ENCODE measurements at places on chromosomes 5 and 9.

DNA sequence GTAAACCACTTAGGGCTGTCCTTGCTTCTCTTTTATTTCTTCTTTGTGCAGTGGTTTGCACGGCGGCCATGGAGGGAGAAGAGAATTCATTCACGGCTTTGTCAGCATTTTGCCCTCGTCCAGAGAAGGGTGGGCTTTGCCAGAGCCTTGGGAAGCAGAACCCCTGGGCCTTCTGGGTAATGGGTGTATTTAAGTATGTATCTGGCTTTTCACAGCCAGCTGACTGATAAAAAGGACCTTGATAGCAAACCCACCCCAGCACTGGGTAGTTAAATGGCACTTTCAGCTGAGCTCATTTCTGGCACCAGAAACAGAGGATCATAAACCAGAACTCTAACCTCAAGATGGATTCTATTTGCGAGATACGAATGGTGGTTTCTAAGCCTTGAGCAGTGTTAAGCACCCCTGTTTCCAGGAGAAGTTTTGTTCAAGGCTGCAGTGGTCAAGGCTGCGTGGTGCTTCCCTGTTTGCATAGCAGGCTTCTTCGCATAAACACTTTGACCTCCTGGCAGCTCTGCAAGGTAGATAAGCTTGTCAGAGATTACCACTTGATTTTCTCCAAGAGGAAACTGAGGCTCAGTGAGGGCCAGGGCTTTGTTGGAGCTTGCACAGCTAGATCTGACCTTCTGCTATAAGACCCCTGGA lies 441.6 kb upstream of the KLF4 start:
- no peak for DNase-seq

DNA sequence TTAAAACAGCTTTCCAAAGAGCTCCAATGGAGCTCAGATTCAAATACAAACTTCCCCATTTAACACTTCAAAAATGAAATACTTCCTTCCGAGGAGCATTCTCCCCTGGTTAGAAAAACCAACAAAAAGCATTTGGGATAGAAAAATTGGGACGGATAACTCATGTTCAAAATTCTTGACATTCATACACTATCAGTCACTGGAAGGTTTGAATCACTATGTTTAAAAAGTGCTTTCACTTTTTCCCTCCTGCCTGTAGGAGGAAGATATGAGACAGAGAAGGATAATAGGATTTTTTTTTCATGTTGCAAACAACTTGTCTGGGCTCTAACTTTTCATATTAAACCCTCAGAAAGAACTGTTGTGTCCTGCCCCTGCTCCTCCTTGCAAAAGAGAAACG lies 412.0 kb downstream of the ACTL7B start:
- DNase-seq = no peak

GRCh38 chr5:58891086-58891970 lies 308.5 kb downstream of the RAB3C start:
- DNase-seq = peak; percentile 41

- no peak for DNase-seq
Observed at GRCh38 chr5:139795074-139796001, at the start of gene PSD2. PSD2 (plus strand) TSS chr5:139795808; CDS start chr5:139809441, 13,633 bp downstream.

DNA sequence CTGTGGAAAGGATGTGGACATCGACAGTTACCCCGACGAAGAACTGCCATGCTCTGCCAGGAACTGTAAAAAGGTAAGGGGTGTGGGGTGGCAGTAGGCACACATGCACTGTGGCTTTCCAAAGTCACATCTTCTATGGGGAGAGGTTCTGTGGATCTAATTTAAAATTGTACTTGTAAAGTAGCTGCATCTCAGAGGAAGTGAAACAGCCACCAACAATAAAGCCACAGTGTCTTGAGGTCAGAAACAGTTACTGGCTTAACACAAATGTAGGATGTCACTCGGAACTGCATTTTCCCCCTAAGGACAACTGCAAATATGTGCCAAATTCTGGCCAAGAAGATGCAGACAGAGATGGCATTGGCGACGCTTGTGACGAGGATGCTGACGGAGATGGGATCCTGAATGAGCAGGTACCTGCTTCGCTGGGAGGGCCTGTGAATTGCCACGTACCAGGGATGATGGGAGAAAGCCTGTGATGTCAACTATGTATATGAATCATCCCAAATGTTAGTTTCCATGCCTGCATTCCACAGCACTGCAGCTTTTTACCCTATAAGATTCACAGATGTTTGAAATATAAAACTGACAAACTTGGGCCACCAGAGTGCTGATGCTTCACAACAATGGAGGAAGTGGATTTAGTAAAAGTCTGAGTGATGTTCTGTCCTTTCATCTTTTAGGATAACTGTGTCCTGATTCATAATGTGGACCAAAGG lies 35.3 kb downstream of the THBS4 start:
- no peak for DNase-seq

DNA sequence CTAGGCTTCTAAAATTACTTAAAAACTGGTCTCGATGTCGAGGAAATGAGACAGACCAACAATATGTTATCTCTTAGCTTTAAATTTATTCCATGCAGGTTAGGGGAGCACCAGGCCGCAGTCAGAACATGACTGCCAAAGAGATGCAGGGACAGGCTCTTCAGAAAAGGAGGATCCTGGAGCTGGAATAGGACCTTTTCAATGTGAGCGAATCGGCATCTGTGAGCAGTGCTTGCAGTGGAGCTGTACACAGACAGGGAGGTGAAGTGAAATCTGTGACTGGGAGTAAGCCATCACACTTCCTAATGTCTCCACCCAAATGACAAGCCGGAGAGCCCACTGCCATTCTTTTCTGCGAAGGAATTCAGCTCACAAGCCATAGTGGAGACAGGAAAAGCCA lies 78.2 kb downstream of the EFNA5 start:
- no peak for DNase-seq
